ENCODE measurements at places on chromosomes 16 and 17.
A peak's percentile ranks its signal among the peaks of the same experiment; 100 is the strongest.

- DNase-seq = no peak
These were observed 68.4 kb downstream of the MARF1 start for GRCh38 chr16:15574614-15574948.

- DNase-seq = no peak
These were observed 11.7 kb upstream of the C16orf95 start for GRCh38 chr16:87328846-87329245.

GRCh38 chr17:38540514-38541045 lies 65.2 kb downstream of the SRCIN1 start:
- no peak for DNase-seq

DNA sequence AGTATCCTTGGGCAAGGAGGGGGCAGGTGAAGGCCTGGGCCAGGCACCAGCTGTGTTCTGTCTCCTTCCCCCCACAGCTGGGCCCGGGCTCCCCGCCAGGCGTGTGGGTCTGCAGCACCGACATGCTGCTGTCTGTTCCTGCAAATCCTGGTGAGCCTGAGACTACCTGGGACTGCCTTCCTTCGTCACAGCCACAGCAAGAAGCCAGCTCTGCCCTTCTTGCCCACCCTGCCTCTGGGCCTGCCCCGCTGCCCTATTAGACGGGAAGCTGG lies 12.3 kb downstream of the FCSK start:
- DNase-seq = no peak

GRCh38 chr17:6435968-6436367 lies 1.0 kb upstream of the AIPL1 start:
- DNase-seq = peak; percentile 41

DNA sequence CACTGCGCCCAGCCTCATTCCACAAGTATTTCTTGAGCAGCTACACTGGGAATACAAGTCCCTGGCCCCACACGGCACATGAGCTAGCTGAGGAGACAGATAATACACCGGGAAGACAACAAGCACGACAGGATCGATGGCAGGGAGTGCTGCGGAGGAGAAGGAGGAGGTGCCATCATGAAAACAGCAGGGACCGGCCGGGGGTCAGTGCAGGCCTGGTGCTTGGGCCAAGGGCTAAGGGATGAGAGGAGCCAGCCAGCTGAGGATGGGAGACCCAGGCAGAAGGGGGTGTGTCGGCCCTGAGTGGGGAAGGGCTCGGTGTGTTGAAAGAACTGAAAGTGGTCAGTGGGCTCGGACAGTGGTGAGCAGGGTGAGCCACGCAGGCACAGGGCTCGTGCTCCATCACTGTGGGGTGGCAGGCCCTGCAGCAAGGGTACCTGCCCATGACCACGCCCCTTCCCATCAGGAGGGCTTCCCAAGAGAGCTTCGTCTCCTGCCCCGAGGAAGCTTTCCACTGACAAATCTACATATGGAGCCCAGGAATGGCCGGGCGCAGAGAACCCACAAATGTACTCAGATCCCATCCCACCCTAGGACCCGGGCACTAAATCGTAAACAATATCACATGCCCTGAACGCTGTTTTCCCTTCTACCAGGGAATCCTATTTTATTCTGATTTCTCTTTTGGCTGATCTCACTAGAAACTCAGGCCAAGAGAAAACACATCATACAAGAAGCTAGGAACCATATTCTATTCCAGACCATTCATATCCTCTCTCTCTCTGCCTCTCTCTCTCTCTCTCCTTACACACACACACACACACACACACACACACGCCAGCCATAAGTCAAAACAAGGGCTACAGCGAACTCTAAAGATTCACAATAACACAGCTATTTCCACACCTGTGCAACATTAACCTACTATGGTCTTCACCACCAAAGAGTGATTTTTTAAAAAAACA lies 50.7 kb upstream of the TNRC6C start:
- no peak for DNase-seq

- no peak for DNase-seq
These were observed 13.0 kb upstream of the SALL1 start for GRCh38 chr16:51163894-51164566.

GRCh38 chr16:25626172-25626571 lies 65.6 kb upstream of the HS3ST4 start:
- no peak for DNase-seq

DNA sequence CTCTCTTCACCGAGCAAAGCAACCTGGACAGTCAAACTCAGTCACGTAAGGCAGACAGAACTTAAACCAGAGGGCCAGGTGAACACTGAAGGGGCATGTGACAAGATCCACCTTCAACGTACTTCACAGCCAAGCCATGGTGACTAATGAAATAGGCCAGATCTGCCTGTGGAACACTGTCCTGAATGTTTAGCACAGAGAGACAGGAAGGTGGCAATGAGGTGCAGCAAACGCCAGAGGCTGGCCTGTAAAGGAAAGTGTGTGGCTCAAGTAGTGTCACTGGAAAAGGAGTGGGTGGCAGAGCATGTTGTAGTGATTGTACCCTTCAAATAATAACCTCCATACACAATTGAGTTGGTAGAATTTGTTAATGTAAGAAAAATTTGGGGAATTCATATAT lies 38.1 kb downstream of the SLC6A4 start:
- DNase-seq = no peak

DNA sequence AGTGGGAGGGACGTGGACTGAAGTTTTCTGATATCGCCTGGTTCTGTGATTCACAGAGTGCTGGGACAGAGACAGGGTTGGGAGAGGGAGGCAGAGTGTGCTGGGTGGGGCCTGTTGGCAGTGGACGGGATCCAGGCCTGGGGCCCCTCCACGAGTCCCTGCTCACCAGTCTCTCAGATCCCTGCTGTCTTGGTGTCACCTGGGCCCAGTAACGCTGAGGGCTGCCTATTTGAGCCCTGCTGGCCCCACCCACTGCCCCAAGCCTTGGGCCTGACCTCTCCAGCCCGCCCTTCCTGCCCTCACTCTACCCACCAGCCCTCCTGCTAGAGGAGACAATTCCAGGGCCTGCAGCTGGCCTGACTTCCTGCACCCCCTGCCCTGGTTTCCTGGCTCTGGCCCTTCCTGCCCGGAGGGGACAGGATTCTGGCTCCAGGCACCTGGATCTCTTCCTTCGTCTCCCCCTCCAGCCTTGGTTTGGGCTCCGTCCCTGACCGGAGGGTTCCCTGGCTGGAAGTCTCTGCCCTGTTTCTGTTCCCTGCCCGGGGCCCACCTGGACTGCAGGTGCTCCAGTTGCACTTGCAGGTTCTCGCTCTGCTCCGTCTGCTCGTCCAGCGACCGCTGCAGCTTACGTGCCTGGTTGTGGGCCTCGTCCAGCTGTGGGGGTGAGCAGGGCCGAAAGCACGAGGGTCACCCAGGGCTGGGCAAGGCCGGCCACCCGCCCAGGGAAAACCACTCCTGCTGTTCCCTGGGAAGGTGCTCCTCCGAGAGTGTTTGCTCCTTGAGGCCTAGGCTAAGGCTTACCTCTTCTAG lies 21.4 kb downstream of the CCDC102A start:
- no peak for DNase-seq

DNA sequence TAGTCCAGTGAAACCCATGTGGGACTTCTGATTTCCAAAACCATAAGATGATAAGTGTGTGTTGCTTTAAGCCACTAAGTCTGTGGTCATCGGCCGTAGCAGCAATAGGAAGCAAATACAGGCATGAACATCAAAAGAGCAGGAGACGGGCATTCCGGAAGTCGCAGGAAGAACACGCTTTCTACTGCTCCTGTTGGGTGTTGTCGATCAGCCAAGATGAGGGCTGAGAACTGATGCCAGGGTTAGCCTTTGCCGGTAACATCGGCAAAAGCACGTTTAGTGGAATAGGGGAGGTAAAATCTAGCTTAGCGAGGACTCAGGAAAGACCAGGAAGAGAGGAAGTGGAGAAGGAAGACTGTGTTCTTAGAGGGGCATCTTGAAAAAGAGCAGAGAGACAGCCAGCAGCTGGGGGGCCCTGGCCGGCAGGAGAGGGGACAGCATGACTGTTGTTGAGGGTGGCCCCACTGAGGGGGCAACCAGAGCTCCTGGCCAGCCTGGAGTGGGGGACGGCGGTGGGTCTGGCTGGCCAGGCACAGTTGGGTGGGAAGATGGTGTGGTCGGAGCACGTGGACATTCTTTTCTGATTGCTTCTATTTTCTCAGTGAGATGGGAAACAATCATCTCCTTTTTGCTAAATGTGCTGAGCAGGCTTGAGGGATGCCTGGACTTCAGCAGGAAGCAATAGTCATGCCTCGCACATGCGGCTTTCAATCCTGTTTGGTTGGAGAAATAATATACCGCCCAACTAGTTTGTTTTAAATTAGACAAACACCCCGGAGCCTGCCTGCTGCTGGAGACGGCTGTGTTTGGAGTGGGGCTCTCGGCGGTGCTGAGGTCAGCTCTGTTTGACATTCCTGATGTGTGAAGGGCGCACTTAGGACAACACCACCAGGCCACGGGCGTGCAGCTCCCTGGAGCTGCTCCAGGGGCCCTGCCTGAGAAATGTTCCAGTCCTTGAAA lies 109.9 kb downstream of the METRNL start:
- DNase-seq = no peak

DNA sequence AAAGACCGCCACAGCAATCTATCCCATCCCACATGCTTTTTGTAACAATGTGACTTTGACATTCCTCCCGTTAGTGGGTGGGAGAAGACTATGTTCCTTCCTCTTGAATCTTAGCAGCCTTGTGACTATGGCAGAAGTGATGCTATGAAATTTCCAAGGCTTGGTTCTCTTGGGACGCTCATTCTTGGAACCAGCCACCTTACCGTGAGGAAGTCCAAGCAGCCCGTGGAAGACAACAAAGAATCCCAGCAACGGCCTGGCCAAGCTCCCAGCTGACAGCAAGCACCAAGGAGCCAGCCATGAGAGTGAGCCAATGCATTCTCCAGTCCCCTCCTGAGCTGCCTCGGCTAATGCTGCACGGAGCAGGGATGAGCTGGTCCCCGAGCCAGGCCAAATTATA lies 62.3 kb downstream of the VPS53 start:
- no peak for DNase-seq

GRCh38 chr16:83952587-83952939 lies 477 bp upstream of the OSGIN1 start:
- DNase-seq = no peak

GRCh38 chr17:64687961-64688360 lies 25.9 kb upstream of the SMURF2 start:
- no peak for DNase-seq

GRCh38 chr17:31696184-31696602 lies 162.9 kb downstream of the COPRS start:
- no peak for DNase-seq

GRCh38 chr17:73256220-73256619 lies 5.5 kb downstream of the CPSF4L start:
- no peak for DNase-seq

GRCh38 chr16:20257234-20257633 lies 70.1 kb downstream of the GP2 start:
- no peak for DNase-seq

- no peak for DNase-seq
These were observed 4.5 kb upstream of the NME4 start for GRCh38 chr16:392450-393030.

- DNase-seq = no peak
These were observed 13.9 kb downstream of the ABR start for GRCh38 chr17:1165836-1166235.

DNA sequence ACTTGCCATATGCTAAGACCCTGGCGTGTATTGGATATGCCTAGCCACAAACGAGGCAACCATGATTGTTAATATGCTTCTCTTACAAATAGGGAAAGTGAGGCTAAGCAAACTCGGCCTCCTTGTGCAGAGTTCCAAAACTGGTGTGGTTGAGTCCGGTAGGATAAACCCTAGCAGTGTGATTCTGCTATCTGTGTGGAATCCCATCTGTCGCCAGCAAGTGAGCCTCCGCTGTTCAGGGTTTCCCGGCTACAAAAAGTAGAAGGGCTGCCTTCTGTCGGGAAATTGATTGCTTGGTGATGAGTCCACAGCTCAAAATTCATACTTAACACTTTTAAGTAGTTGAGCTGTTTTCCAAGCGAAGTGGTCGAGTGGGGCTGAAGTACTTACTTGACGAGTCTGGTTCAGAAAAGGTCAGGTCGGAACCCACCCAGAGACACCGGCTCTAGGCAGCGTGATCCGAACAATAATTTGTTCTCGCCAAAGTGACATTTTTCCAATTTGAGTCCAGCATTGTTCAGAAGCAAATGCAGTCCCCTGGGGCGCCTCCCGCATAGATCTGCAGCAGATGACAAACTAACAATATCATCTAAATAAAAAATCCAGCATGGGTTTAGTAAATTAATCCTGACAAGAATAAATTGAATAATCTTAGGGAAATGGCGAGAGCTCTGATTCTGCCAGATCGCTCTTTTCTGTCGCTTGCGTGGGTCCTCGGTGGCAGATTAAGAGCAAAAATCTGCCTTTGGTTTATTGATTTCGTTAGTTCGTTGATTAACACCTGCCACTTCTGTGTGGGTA lies 686.7 kb upstream of the RBFOX1 start:
- no peak for DNase-seq

- DNase-seq = no peak
These were observed 259.0 kb downstream of the XYLT1 start for GRCh38 chr16:17211797-17212196.

GRCh38 chr16:28596840-28597691 lies at the start of gene SULT1A2:
SULT1A2 (minus strand) TSS chr16:28597050; CDS start chr16:28595930, 1,120 bp downstream.
- no peak for DNase-seq

DNA sequence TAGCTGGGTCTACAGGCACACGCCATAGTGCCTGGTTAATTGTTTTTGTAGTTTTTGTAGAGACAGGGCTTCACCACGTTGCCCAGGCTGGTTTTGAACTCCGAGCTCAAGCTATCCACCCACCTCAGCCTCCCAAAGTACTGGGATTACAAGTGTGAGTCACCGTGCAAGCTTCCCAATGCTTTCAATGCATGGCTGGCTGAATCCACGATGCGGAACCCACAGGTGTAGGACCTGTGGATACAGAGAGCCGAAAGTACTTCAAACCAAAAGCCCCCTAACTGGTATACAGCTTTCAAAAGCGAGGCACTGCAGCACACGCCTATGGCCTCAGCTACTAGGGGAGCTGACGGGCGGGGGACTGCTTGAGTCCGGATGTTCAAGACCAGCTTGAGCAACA lies 44.8 kb downstream of the METTL16 start:
- no peak for DNase-seq

- DNase-seq = no peak
These were observed 3.5 kb upstream of the KATNB1 start for GRCh38 chr16:57732037-57732436.

GRCh38 chr17:57062865-57063264 lies 22.2 kb upstream of the AKAP1 start:
- DNase-seq = no peak

DNA sequence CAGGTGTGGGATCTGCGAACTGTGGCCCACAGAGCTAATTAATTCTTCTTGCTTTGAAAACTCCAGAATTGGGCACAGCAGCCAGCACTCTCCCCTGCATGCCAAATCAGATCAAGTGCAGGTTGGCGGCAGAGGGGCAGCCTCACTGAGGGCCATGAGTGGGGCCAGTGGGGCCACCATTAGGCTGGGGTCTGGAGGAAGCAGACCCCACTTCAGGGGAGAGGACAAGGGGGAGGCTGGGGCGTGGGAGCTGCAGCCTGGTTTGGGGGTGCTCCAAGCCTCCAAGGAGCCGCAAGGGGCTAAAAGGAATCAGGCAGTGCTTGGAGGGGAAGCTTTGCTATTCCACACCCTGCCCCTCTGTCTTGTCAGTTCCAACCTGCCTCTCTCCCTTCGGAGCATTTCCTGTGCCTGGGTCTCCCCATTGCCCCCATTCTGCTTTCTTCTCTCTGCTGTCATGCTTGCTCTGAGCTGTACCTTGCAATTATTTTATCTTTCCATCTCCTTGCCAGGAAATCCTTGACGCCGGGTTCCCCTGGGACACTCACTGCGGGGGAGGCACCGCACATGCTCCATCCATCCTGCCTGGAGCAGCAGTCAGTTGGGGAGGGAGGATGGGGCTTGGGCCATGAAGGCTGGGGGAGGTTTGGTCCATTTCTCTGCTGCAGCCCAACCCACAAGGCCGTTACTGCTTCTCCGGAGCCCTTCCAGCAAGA lies 3.3 kb upstream of the ABCC3 start:
- no peak for DNase-seq

All from CD8-positive, alpha-beta T cell (primary cell).